ENCODE measurements at places on chromosomes 3 and 15. TPM values are rescaled to one million over a fixed set of nuclear protein-coding genes. Genes with fewer than 3 reads are reported as not detected.

DNA sequence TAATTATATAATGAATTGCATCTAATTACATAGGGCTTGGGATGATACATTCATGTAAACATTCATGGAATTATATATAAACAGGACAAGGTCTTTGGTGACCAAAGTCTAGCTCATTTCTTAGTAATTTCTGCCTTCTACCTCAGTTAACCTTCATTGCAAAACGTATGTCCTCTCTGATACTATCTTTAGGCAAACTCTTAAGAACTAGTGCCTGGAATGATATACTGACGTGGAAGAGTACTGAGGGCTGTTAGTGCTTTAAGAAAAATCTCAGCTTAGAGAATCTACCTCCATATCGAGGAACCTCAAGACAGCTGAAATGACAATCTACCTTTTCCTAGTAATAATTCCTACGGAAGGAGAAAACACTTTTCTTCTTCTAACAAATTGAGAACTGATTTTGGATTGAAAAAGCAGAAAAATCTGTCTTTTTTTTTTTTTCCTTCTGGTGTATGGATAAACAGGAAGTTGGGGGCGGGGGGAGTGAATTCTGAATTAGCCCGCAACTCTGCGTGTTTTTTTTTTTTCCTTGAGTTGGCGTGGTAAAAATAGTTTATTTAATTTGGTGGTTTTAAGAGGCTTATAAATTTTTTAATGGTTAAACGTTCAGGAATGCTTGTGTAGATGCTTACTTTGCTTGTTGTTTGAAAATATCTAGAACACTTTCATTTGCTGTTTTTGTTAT, 43.2 kb downstream of the RARB start:
- peak; percentile 81 for DNase-seq

STAC gene
- total RNA-seq, result 22.3 TPM

DNA sequence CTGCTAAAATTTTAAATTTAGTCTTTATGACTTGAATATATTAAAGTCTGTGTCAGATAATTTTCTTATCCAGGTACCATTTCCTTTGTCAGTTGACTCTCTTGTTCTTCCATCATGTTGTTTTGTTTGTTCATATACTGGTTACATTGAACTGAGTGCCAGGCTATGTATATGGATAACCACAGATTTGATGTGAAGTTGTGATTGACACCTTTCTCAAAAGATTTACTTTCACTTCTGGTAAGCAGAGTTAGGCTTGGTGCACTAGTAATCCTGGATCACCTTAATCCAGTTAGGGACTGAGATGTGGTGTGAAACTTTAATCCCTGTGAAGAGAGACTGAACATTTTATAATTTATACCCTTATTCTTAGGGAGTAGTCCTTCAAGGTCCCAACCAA, 99.4 kb downstream of the ADAM10 start:
- no peak for DNase-seq

DNA sequence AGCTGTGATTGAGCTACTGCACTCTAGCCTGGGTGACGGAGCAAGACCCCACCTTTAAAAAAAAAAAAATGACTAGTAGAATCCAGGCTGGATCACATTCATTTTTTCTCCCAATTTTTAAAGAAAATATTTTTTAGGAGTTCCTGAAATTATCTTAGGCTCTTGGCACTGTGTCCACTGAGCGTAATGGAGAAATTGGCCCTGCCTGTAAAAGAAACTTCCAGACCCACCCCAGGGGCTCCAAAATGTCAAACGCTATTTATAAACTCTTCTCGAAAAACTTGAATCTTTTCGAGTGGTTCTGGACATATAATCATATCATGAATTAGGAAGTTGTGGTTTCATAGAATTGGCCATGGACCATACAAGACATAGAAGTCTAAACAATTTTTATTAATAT, 300.2 kb upstream of the RGMA start:
- no peak for DNase-seq

Data from M059J (cell line).